Adrenal gland (tissue), 19 donors: ENCODE measurements at places on chromosomes 2 and 18. TPM values are rescaled to one million over a fixed set of nuclear protein-coding genes. Genes with fewer than 3 reads are reported as not detected.

The SS18 gene
- 60.7 TPM for polyA plus RNA-seq

The CRIM1 gene
- 12.4 TPM for polyA plus RNA-seq

The UGT1A1 gene
- polyA plus RNA-seq, result 0.08 TPM

The NTSR2 gene
- polyA plus RNA-seq, result 0.16 TPM

The GCC2 gene
- 38.8 TPM for polyA plus RNA-seq

The CAVIN2 gene
- 16.8 TPM for polyA plus RNA-seq

The CIB4 gene
- polyA plus RNA-seq, result 3.3 TPM

The DUSP19 gene
- polyA plus RNA-seq, result 0.81 TPM

The WDPCP gene
- polyA plus RNA-seq, result 5.0 TPM

The SLC38A11 gene
- 3.2 TPM for polyA plus RNA-seq

The TNS1 gene
- polyA plus RNA-seq, result 123 TPM

The IER3IP1 gene
- 34.5 TPM for polyA plus RNA-seq

The BARD1 gene
- 0.72 TPM for polyA plus RNA-seq

The BCL11A gene
- 7.6 TPM for polyA plus RNA-seq

The GRHL1 gene
- 0.98 TPM for polyA plus RNA-seq

The PLA2R1 gene
- 5.4 TPM for polyA plus RNA-seq

The SIX3 gene
- not detected for polyA plus RNA-seq

The HAAO gene
- polyA plus RNA-seq, result 24.4 TPM

The KRCC1 gene
- polyA plus RNA-seq, result 20.5 TPM

The MOGAT1 gene
- polyA plus RNA-seq, result 0.20 TPM

The FAHD2A gene
- 28.1 TPM for polyA plus RNA-seq

The SERTAD2 gene
- 18.3 TPM for polyA plus RNA-seq

The SPEG gene
- 40.1 TPM for polyA plus RNA-seq

The ANKRD30B gene
- 0.64 TPM for polyA plus RNA-seq

The ABI2 gene
- 42.6 TPM for polyA plus RNA-seq

The TDRD15 gene
- polyA plus RNA-seq, result not detected

The DSG1 gene
- not detected for polyA plus RNA-seq

The COLEC11 gene
- polyA plus RNA-seq, result 16.8 TPM

The PLEK gene
- 5.2 TPM for polyA plus RNA-seq

The MPP4 gene
- polyA plus RNA-seq, result 1.2 TPM

The ZNF516 gene
- polyA plus RNA-seq, result 8.6 TPM

The HOXD10 gene
- 0.11 TPM for polyA plus RNA-seq

The MSTN gene
- polyA plus RNA-seq, result 0.57 TPM

The MC4R gene
- not detected for polyA plus RNA-seq

The MYCN gene
- polyA plus RNA-seq, result 0.61 TPM

The UGT1A5 gene
- polyA plus RNA-seq, result not detected
